NCI-H1417 treated with DMSO at 0.1 percent for 48 hours (cell line): ENCODE measurements at places on chromosomes 5 and 9.

DNA sequence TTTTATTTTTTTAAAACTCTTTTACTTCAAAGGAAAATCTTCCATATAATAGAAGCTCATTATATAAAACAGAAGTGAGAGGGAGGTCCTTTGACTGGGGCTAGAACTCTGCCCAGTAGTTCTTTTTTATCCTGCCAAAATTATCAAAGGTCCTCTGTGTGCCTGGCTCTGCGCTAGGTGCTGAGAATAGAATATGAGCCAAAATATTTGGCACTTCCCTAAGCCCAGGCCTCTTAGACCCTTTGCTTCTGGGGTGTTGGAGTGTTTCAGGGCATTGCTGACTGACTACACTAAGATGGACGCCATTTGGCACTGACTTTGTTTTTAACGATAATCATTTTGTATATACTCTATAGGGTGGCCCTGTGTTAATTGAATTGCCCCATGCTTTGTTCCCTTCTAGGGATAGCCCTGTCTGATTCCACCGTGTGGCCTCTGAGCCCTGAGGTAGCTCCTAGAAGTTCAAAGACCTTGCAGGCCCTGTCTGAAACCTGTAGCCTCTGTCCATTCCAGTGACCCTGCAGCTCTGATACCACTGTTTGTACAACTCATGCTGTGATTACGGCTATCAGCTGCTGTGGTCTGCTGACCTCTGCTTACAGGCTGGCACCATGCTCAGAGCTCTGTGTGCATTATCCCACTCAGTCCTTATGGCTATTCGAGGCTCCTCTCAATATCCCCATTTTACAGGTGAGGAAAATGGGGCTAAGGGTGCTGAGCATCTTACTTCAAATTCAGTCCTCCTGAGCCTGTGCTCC is 84.3 kb upstream of the SHB start:
- no peak for DNase-seq

DNA sequence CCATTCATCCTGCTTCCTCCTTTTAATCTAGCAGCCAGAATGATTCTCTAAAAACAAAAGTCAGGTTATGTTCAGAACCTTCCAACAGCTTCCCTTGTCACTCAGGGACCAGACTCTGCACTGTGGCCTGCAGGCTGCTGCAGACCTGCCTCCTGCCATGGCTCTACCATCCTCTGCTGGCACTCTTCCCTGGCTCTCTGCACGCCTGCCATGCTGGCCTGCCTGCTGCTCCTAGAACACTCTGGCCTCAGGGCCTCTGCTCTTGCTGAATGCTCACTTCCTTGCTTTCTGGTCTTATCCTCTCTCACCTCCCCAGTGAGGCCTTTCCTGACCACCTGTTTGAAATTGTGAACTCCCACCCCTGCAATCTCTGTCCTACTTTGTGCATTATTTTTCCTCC is 149.4 kb downstream of the CD180 start:
- no peak for DNase-seq

DNA sequence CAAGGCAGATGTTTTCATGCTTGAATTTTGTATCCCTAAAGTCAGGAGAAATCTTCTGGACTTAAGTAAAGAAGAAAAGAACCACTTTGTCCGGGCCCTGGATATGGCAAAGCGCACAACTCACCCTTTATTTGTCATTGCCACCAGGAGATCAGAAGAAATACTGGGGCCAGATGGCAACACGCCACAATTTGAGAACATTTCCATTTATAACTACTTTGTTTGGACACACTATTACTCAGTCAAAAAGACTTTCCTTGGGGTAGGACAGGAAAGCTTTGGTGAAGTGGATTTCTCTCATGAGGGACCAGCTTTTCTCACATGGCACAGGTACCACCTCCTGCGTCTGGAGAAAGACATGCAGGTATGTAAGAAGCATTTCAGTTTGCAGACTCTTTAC is 2.3 kb downstream of the TYRP1 start:
- no peak for DNase-seq

DNA sequence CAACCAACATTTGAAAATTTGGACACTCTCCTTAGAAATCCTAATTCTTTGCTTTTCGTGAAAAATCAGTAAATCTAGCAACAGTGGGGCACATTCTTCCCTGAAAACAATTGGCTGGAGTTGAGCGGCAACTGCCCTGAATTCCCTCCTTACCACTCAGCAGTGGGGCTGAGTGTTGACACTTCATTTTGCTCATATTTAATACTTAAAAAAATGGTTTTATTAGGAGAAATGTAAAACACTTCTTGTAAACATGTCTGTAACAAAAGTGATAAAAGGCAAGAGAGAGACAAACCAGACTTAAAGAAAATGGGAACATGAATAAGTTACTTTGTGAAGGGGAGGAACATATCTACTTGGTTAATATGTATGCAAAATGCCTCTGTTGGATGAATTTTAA is 193.5 kb downstream of the CNTLN start:
- no peak for DNase-seq

DNA sequence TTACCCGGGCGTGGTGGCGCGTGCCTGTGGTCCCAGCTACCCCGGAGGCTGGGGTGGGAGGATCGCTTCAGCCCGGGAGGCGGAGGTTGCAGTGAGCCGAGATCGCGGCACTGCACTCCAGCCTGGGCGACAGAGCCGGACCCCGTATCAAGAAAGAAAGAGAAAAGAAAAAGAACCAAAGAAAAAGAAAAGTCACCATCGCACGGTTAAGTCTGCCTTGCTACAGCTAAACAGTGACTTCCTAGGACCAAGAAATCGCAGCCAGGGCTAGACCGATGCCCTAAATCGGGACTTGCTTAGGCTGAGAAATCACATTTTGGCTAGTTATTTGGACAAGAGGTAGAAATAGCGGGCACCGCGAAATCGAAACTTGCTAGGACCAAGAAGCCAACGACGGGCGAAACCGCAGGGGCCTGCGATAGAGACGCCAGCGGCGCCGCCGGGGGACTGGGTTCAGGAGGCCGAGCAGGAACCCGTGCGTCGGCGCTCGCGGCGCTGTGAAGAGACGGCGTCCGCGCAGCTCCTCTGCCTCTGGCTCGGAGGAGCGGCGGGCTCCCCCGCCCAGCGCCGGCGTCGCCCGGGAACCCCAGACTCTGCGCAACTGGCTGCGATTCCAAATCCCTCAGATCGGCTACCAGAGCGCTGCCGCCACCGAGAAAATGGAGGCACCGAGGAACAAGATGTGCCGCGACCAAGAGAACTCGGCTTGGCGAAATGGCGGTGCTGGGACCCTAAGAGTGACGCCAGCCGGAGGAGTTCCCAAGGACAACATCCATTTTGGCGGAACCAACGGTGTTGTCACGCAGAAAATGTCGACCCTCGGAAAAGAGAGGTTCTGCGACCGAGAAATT is 26.1 kb upstream of the ANXA2R start:
- DNase-seq: peak; percentile 44

- no peak for DNase-seq
Observed at GRCh38 chr5:1784197-1785050, 15.2 kb downstream of the MRPL36 start.

DNA sequence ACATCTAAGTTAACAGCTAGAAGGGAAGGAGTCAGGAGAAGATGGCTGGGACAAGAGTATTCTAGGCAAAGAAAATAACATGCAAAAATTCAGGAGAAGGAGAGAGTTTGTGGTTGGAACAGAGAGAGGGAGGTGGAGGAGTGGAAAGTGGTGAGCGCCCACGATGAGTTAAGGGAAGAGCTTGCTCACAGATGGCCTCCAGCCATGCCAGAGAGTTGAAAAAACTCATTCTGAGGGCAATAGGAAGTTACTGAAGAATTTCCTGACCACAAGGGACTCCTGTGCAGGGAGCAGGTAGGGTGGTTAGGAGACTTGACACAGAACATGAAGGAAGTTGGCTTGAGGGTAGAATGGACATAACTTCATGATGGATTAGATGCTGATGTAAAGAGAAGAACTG is 159.7 kb downstream of the DOCK2 start:
- no peak for DNase-seq

- no peak for DNase-seq
Observed at GRCh38 chr9:107925749-107926297, 436.3 kb upstream of the KLF4 start.

DNA sequence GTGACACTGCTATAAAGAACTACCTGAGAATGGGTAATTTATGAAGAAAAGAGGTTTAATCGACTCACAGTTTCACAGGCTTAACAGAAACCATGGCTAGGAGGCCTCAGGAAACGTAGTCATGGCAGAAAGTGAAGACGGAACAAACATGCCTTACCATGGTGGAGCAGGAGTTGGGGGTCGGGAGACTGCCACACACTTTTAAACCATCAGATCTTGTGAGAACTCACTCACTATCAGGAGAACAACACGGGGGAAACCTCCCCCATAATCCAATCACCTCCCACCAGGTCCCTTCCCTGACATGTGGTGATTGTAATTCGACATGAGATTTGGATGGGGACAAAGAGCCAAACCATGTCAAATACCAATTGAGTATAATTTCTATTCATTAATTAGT is 2392.6 kb upstream of the C9orf72 start:
- DNase-seq: no peak

- DNase-seq: no peak
Observed at GRCh38 chr9:4833781-4834560, 41.2 kb downstream of the RCL1 start.

GRCh38 chr9:23707249-23707648 is 118.8 kb downstream of the ELAVL2 start:
- DNase-seq: no peak

DNA sequence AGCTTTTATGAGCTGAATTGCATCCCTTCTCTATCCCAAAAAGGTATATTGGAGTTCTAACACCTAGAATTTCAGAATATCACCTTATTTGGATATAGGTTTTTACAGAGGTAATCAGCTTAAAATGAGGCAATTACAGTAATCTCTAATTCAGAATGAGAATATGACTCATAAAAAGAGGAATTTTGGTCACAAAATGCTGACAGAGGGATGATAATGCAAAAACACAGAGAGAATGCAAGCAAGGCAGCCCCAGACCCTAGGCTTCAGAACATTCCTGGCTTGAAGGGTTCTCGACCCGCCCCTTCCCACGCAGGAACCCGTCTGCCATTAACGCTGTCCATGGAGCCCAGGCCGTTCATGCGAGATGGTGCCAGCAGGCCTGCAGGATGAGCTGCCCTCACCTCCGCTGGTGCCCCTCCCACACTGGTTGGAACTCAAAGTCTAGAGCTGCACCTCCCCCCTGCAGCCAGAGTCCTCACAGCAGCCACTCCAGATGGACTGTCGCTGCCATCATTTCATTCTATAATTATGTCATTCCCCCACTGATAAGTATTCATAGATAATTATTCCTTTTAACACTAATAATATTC is 1173.4 kb upstream of the ACO1 start:
- DNase-seq: no peak

- DNase-seq: no peak
Observed at GRCh38 chr9:19122490-19123042, 4.7 kb downstream of the PLIN2 start.

GRCh38 chr9:101736717-101737116 is 1.7 kb downstream of the GRIN3A start:
- no peak for DNase-seq

DNA sequence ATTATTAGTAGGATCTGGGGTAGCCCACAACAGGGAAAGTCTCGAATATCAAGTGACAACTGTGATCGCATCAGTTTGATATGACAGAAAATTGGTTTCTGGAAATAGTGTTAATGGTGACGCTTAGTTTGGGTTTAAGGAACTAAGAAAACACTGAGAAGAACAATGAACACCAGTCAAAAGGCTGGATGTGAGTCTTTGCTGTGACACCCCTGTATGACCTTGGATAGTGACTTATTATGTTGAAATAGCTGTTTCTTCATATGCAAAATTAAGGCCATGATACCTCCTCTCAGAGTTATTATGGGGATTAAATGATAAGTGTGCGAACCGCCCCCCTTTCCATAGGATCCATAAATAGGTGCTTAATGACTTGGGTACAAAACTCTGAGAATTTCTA is 926 bp downstream of the DNAJC25 start:
- DNase-seq: no peak

GRCh38 chr9:34479431-34479866 is 20.8 kb downstream of the DNAI1 start:
- DNase-seq: no peak

DNA sequence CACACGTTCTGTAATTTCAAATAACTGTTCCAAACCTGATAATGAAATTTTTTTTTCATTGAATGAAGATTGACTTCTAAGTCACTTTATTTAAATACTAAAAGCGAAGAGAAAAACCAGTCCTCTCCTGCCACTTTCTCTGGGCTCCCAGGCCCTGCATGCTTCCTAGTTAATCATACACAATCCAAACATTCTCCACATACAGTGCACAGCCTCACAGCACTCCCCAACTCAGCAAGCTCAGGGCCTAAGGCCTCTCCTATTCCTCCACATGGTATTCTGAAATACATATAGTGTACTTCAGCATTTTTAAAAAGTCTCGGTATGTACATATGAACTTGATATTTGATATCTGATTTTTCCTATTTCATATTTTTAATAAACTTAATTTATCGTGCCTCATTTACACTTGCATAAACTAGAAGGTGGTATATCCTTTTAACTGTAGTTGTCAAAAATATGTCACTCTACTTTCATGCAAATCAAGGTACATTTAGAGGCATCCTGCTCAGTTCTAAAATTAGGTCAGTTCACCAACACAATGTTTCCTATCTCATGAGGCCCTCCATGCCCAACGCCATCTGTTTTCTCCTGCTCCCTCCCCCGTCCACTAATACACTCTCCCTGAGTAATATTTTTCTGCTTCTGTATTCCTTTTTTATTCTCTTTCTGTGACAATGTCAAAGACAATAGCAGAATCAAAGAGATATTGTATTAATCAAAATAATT is 206.7 kb downstream of the ARRDC3 start:
- DNase-seq: no peak

DNA sequence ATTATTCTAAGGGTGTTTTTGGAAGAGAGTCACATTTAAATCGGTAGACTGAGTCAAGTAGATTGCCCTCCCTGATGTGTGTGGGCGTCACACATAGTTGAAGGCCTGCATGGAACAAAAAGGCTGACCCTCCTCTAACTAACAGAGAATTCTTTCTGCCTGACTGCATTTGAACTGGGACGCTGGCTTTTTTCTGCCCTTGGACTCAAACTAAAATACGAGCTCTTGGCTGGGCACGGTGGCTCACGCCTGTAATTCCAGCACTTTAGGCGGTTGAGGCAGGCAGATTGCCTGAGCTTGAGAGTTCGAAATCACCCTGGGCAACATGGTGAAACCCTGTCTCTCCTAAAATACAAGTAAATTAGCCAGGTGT is 209.4 kb downstream of the MAN2A1 start:
- no peak for DNase-seq

DNA sequence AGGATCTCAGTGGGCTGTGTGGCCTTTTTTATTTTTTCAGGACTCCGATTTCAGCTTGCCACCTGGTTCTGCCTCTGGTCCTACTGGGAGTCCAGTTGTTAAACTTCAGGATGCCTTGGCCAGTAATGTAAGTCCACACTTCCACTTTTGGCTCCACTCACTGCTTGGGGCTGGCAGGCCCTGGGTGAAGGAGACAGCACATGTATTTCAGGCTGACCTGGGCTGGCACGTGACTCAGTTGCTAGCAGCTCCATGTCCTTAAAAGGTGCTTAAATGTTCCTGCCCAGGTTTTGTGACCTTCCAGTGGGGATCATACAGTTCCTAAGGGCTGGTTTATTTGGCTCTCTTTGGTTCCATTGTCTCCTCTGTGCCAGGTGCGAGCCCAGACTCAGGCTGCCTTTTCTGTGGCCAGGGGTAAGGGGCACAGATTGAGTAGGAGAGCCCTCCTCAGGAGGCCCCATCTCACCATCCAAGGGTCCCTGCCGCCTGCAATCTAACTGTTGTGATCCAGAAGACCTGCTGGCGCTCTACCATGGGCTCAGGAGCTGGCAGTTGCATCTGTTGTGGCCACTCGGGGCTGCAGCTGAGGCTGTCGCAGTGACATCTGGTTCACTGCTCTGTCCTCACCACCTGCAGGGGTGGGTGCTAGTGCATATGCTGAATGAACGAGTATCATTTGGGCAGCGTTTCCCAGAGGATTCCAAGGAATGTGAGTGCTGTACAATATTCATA is 19.2 kb upstream of the POMT1 start:
- DNase-seq: no peak
